Hippocampal formation (tissue), 2 donors: ENCODE measurements at places on chromosomes 1 and 21.
A peak's percentile ranks its signal among the peaks of the same experiment; 100 is the strongest.

DNA sequence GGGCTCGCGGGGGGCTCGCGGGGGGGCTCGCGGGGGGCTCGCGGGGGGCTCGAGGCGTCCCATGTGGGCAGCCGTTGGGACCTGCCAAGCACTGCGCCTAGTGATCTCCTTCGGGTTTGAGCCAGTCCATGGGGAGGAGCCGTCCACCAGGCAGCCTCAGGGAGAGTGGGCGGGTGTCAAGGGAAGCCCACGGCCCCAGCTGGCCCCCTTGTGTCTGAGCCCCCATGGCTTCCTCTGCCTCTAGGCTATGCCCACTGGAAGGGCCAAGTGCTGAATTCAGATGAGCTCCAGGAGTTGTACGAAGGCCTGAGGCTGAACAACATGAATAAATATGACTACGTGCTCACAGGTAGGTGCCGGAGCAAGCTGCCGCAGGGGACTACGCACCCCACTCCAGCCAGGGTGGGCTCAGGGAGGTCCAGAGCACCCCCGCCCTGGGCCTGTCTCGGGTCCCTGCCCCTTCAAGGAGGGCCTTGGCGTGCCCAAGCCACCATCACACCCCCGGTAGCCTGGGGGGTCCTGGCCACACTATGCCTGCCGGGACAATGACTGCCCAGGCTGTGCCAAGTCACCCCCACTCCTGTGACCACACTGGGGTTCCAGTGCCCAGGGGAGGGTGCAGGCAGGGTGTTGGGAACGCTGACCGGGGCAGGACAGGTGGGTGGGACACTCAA, 22.6 kb downstream of the PDXK start:
- no peak for DNase-seq

GRCh38 chr1:17606826-17607440, 67.4 kb downstream of the ARHGEF10L start:
- peak; percentile 29 for DNase-seq

- no peak for DNase-seq
Measured at GRCh38 chr1:201652181-201652580, 113.3 kb downstream of the NAV1 start.

- no peak for DNase-seq
Measured at GRCh38 chr21:23016617-23017016, 2018.4 kb downstream of the NCAM2 start.

GRCh38 chr1:9294405-9294773, 1.7 kb downstream of the SPSB1 start:
- DNase-seq, result no peak

DNA sequence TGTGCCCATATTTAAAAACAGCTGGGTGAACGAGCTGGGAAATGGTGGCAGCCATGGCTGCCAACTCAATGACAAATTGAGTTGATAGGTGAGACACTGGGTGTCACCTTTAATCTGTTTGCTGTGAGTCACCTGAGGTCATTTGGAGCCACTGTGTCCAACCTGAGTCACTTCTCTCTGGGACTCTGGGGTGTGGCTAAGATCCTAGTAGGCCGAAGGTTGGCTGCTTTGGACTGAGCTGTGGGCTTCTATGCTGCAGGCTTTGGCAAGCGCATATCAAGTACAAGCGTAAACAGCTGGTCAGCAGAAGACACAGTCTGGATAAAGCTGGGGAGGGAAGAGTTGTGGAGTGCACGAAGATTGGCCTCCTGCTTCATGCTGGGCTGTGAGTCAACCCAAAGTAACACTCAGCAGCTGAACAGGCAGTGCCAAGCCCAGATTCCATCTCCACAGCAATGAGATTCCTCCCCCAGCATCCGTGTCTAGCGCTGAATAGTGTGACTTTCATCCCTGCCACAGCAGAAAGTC, 24.0 kb downstream of the TEX35 start:
- peak; percentile 23 for DNase-seq

GRCh38 chr1:185337246-185337645, 20.2 kb upstream of the IVNS1ABP start:
- DNase-seq, result no peak

DNA sequence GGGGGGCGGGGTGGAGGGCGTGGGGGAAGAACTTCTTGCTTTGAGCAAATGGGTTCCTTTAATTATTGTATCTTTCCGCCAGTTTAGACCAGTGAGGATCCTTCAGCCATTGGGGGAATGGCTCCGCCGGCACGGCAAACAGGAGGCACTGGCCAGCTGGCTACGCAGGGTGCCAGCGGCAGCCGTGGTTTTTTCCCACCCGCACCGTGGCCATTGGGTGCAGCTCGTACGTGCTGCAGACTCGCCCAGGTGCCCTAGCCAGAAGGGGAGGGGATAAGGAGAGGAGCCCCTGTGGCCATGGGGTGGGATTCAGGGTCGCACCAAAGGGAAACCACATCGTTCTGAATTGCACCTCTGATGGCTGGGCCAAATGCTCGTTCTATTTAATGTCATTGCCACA, 65.6 kb downstream of the RGSL1 start:
- DNase-seq, result no peak

- DNase-seq, result no peak
Measured at GRCh38 chr1:51551081-51551480, 32.0 kb upstream of the EPS15 start.

- DNase-seq, result no peak
Measured at GRCh38 chr1:228194921-228195812, 12.7 kb upstream of the OBSCN start.

DNA sequence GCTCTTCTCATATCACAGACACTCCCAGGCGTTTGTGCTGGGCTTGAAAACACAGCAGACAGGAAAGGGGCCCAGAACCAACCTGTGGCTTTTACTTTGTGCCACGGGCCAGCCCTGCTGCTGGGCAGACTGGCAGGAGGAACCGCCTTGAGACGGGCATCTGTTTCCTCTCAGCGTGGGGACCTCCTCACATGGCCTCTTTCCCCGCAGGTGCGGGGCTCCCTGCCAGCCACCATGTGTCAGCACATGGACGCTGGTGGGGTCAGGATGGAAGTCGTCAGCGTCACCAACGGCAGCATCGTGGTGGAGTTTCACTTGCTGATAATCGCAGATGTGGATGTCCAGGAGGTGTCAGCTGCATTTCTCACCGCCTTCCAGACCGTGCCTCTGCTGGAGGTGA, 47.8 kb downstream of the UMODL1 start:
- DNase-seq, result no peak

DNA sequence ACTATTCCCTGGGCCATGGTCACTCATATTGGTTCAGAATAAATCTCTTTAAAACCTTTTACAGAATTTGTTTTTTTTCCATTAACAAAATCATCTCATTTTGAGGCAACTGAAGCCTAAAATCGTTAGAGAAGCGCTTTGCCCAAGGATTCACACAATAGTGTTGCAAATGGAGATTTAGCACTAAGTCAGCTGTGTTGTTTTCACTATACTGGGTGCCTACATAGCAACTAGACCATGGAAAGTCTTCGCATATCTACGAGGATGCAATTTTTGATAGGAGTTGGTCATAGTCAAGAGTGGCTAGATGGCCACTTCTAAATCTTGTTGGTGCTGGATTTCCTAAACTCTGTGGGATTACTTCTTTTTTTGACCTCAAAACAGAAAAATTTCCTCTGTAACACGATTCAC, 530 bp upstream of the TIPRL start:
- DNase-seq, result no peak

DNA sequence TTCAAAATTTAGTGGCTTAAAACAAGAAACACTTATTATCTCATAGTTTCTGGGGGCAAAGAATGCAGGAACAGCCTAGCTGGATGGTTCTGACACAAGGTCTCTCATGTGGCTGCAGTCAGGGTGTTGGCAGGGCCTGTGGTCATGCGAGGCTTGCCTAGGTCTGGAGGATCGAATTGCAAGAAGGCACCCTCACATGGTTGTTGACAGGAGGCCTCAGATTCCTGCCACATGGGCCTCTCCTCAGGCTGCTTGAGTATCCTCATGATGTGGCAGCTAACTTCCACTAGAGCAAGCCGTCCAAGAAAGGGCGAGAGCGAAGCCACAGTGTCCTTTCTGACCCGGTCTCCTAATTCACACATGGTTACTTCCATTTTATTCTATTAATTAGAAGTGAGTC, 6.2 kb upstream of the NRIP1 start:
- no peak for DNase-seq

DNA sequence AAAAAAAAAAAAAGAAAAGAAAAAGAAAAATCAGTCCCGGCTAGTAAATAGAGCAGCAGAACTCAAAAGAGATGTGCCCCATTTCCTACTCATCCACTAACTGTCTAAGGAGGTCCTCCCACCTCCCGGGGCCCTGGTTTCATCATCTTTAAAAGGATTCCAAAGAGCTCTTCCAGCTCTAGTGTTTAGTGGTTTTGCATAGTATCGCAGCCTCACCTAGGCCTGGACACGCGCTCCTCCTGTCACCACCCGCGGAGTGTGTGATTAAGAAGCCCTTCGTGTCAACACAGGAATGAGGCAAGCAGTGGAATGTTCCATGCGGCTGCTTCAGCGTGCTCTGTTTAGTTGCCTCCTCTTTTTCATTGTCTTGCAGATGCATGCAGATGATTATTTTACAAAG, 49.0 kb downstream of the LBR start:
- no peak for DNase-seq

GRCh38 chr1:66489151-66489550, 44.8 kb upstream of the SGIP1 start:
- DNase-seq, result no peak

DNA sequence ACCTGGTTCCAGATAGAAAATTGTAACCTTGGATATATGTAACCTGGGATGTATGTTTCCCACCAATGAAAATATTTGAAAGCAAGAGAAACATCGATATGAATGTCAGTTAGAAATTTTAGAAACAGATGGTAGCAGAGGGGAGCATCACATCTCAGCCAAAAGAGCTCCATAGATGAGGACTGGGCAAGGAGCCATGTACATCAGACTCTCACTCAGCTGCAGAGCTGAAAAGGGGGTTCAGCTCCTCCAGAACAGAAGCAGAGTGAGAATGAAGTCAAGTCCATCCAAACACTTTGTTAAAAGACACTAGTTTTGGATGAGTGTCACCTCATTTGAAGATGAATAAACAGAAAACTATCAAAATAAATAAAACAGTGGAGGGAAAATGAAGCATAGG, 202.4 kb downstream of the HMCN1 start:
- peak; percentile 2 for DNase-seq
